ENCODE measurements at places on chromosomes 12 and 14.
A peak's percentile ranks its signal among the peaks of the same experiment; 100 is the strongest.

- DNase-seq: no peak
Measured at GRCh38 chr12:56572288-56572687, 50.7 kb downstream of the RBMS2 start.

GRCh38 chr12:108419949-108420348 lies 80.8 kb upstream of the CMKLR1 start:
- no peak for DNase-seq

DNA sequence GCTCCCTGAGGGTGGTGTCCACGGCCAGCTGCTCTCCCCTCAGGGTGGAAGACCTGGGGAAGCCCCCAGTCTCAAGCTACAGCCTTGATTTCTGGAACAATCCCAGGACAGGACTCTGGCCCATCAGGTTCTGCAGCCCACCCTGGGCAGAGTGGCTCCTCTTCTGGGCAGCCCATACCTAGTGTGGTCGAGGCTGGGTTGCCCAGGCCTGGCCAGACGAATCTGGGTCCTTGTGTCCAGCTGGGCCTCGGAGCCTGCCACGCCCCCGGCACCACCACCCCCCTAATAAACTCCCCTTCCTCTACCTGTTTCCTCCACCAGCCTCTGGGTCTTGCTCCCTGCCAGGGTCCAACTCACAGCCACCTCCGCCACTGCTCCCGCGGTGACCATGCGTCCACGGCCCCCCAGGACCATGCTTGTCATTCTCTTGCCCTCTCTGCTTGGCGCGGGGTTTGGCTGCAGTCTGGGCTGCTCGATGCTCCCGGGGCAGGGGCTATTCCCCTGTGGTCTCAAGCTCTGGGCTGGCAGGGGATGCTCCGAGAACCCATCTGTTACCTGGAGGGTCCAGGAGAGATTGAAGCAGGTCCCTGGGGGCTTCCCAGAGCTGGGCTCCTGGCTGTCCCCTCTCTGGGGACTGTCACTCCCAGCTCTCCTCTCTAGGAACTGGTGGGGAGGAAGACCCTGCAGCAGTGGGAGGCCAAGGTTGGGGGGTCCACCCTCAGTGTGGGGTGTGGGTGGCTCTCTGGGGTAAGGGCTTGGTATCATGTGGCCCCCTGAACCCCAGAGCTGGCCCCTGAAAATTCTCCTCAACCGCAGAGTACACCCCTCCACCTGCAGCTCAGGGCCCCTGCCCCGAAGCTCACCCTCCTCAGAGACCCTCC lies 8.7 kb upstream of the GPR132 start:
- DNase-seq: no peak

GRCh38 chr14:97713023-97713422 lies 915.8 kb downstream of the VRK1 start:
- DNase-seq: no peak

- no peak for DNase-seq
Measured at GRCh38 chr12:16604596-16605252, 1.2 kb downstream of the LMO3 start.

GRCh38 chr12:18966954-18967353 lies 162.6 kb upstream of the PLEKHA5 start:
- DNase-seq: no peak

DNA sequence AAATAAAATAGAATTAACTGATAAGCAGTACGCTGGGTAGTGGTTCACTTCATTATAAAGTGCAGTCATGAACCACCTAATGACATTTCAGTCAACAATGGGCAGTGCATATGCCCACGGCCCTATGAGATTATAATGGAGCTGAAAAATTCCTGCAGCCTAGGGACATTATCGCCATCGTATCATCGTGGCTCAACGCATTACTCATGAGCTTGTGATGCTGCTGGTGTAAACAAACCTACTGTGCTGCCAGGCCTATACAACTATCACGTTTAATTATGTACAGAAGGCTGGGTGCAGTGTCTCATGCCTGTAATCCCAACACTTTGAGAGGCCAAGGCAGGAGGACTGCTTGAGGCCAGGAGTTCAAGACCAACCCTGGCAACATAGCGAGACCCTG lies 62.3 kb upstream of the TMEM263 start:
- no peak for DNase-seq

GRCh38 chr12:88994537-88994936 lies 357.8 kb downstream of the DUSP6 start:
- no peak for DNase-seq

DNA sequence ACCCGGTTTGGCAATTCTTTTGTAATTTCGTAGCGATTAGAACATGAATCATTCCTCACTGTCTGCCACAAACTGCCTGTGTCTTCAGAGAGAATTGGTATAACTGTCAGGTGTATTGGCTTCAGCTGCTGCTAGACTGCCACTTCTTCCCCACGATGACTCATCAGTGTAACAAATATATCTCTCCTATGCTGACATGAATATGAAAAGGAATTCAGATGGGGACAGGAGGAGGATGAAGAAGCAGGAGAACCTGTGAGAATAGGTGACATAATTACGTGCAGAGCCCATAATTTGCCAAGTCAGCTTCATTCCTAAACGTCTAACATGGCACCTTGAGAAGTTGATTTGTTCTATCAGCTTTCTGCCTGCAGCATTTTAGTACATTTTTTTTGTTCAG lies 64.9 kb downstream of the FRMD6 start:
- no peak for DNase-seq

- DNase-seq: no peak
Measured at GRCh38 chr14:80124794-80125193, 86.5 kb downstream of the DIO2 start.

DNA sequence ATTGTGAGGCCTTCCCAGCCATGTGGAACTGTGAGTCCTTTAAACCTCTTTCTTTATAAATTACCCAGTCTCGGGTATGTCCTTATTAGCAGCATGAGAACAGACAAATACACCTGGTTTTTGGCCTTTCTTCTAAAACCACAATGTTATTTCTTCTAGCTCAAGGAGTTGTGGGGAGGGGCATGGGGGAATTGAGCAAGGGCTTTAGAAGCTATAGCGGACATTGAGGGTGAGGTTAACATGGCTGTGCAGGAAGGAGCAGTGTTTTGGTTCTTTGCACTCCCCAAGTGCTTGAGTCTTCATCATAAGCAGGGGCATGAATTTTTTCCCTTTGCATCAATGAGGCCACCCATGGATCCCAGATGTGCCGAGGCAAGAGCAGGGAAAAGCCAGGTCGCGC lies 86.8 kb downstream of the SPRING1 start:
- no peak for DNase-seq

- no peak for DNase-seq
Measured at GRCh38 chr14:100780646-100781355, 45.1 kb upstream of the MEG3 start.

GRCh38 chr12:117023998-117024960 lies 74.9 kb downstream of the TESC start:
- no peak for DNase-seq

DNA sequence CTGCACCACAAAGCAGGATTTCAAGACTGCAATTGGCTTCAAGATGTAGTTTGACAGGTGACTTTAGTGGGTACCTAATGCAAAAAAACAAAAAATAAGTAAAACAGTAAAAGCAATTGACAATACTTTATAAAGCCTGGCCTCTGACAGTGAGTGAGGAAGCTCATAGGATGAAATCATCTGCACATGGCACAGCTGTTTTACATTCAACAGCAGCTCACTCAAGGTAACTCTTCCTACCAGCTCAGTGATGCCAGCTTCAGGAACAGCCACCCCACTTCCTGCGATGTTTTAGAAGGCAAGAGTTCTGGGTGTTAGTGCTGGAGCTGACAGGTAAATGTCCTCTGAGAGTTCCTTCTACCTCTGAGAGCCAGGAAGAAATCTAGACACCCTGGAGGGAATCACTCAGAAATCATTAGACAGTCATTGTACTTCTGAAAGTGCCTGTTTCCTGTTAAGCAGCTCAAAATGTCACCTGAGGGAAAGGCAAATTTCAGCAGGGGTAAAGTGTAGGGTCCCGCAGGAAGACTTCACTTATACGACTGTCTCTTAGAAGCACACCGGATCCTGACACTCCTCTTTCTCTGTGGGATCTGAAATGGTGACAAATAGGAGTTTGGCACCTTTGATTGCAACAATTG lies 99.9 kb downstream of the FOXN3 start:
- DNase-seq: no peak

DNA sequence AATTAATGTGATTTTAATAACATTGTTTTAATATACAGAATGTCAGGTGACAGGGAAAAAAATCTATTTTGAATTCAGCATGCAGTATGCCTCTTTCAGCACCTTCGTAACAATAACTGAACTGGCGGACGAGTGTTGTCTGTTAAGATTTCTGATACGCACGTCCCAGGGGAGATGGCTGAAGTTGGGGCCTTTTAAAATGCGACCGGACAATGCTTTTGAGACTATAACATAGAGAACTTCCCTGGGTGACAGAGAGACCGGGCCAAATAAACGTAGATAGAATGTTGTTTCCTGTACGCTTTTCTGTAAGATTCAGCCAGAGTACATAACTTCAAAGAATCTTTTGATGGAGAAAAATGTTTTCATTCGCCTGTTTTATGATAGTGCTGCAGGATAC lies 239.7 kb downstream of the EGLN3 start:
- no peak for DNase-seq

- DNase-seq: peak; percentile 48
Measured at GRCh38 chr14:70416725-70417349, at the start of gene SYNJ2BP. SYNJ2BP (minus strand) TSS chr14:70417090; CDS start chr14:70416963, 127 bp downstream.

DNA sequence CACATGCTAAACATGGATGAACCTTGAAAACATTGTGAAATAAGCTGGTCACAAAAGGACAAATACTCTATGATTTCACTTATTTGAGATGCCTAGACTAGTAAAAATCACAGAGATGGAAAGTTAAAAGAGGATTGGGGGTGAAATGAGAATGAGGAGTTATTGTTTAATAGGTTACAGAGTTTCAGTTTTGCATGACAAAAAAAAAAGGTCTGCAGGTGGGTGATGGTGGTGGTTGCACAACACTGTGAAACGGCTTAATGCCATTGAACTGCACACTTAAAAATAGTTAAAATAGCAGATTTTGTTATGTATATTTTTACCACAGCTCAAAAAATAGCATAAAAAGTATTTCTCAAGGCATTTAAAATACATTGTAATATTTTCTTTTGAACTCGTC lies 151.9 kb upstream of the NRXN3 start:
- DNase-seq: no peak

DNA sequence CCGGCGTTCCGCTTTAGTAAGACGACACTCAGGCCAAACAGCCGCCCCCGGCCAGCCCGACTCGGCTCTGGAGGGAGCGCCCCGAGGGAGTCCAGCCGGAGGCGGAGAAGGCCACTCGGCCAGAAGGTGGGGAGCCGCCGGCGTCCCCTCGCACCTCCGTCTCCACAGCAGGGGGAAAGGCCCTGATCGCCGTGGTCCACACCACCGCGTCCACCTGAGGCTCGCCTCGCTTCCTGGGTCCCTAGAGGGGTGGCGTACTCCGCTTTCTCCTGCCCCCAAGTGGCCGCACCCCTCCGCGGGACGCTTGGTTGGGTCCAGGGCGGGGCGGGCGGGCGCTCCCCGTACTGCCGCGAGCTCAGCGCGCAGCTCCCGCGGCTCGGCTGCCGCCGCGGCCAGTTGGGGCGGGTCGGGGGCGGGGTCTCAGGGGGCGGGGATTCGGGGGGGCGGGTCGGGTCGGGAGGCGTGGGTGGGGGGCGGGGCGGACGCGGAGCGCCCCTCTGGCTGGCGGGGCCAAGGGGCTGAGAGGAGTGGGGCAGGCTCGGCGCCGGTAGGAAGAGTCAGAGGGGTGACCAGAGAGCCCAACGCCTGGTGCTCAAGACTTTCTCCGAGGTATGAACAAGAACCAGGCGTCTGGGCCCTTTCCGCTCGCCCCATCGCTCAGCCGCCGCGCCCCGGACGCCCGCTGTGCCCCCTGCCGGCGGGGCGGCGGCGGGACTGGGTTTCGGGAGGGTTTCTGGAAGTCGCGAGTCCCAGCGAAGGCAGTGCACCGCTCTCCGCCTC lies at the start of gene FRMD6:
TSS of gene FRMD6 (plus strand) at position 523 of the 780 bp plus-strand sequence. CDS start 37,927 bp downstream, outside the sequence.
- DNase-seq: peak; percentile 77

DNA sequence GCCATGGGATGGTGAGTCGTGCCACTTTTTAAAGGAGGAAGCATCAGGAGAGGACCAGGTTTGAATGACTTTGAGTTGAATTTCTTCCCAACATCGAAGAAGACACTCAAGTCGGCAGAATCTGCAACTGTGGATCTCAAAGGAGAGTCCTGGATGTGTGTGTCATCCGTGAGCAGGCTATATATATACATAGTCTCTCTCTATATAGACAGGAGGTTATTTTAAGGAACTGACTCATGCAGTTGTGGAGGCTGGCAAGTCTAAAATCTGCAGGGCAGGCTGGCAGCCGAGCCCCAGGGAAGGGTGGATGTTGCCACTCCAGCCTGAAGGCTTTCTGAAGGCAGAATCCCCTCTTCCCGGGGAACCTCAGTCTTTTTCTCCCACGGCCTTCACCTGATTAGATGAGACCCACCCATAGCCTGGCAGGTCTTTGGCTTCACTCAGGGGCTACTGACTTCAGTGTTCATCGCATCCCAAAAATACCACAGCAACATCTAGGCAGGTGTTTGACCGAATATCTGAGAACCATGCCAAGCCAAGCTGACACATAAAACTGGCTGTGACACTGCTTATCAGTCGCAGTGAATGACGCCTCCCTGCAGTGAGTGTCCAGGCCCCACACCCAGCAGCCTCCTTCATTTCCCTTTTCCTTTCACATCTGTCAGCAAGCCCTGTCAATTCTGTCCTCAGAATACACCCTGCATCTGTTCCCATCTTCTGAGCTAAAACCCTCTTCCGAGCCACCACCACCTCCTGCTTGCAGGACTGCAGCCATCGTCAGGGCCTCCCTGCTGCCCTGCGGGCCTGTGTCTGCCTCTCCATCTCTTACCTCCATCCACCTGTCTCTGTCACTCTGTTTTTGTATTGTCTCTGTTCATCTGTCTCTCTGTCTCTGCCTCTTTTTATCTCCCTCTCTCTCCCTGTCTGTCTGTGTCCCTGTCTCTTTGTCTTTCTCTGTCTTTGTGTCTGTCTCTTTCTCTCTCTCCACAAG lies 54.0 kb downstream of the ZNF664 start:
- no peak for DNase-seq

DNA sequence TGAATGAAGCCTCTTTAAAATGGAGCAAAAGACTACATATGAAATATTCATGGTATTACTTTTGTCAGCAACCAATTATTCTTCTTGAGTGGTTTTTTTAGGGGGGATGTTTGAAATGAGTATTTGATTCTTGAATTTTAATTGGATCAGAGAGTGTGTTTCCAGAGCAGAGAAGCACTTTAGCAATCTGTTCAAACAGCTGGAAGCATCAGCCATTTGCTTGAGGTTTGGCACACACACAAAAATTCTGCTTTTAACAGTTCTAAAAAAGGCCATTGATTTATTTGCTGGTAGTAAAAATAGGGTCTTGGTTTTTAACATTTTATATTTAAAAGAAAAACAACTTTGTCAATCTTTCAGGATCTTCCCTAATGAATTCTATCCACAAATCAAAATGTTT lies 292.7 kb downstream of the LRFN5 start:
- DNase-seq: no peak

DNA sequence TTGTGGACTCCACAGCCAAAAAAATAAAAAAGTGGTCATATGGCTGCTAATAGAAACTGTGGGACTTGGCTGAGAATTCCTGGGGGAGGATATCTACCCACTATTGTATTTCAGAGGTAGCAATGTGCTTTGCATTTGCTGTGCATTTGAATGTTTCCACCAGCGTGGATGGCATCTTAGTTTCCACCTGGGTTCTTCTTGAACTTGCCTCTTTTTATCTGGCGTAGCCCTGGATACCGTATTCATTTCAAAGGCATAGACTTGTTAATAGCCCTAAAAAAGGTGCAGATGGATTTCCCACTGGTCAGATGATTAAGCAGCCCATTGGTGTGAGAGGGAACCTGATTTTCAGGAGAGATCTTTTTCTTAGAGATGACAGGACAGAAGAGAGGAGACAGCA lies 1.9 kb upstream of the MYF5 start:
- no peak for DNase-seq

Data from activated CD4-positive, CD25-positive, alpha-beta regulatory T cell treated with anti-CD3 and anti-CD28 coated beads, Interleukin-2, amount 50 U/mL, for 72 hours (primary cell).